ENCODE measurements at places on chromosomes 11 and 22.

- H3K4me3 ChIP-seq, result no peak overlapping the region
- H3K27ac ChIP-seq, result no peak overlapping the region
- no peaks in the 10 kb centered on the region for H3K36me3 ChIP-seq
- no peak for DNase-seq
- H3K27me3 ChIP-seq, result no peaks in the 10 kb centered on the region
These were observed 129.1 kb downstream of the DCDC1 start for GRCh38 chr11:31240340-31240904.

DNA sequence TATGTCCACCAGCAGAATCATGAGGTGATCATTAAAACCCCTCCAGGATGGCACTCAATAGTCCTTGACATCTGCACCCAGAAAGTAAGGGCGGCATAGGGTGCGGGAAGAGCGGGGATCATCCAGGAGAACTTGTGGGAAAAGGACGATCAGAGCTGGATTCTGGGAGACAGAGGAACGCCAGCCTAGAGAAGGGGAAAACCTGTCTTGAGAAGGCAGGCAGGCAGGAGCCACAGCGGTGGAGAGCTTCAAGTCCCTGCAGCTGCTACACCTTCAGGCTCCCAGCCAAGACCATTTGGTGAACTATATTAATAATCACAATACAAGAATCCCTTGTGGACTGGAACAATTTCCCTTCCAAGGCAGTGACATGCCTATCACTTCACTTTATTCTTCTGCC lies 134.3 kb downstream of the BUD13 start:
- no peak overlapping the region for H3K4me3 ChIP-seq
- H3K36me3 ChIP-seq, result no peaks in the 10 kb centered on the region
- H3K27ac ChIP-seq, result no peak overlapping the region
- no peaks in the 10 kb centered on the region for H3K27me3 ChIP-seq
- DNase-seq, result no peak

DNA sequence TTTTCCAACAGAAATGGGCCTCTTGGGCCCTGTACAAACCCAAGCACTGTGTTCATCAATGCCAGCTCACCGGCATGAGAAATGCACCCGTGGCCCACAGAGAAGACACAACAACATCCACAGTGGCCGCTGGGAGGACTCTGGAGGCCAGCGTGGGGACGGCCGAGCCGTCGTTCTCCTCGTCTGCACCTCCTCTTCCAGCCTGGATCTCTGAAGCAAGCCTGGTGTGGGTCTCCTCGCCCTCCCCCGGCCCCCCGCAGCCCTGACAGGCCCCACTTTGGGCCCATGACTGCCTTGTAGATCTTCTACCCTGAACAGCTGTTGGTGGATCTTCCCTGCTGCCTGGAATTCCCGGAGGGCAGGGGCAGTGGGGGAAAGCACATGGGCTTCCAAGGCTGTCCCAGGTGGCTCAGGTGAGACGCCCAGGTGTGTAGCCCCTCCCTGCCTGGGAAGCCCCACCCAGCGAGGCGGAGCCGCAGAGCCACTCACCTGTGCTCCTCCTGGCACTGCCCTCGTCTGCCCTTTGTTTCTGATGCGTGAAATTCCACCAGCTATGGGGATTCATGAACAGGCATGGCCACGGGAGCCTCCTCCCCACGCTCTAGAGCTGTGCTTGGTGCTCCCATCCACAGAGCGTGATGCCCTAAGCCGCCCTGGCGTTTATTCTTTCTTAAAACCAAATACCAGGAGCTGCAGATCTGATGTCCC lies 225.9 kb downstream of the BRD1 start:
- no peak overlapping the region for H3K4me3 ChIP-seq
- no peak overlapping the region for H3K27ac ChIP-seq
- DNase-seq, result no peak
- no peaks in the 10 kb centered on the region for H3K4me1 ChIP-seq

GRCh38 chr11:81987829-81988472 lies 745.7 kb downstream of the FAM181B start:
- H3K36me3 ChIP-seq, result no peaks in the 10 kb centered on the region
- DNase-seq, result no peak
- H3K27me3 ChIP-seq, result no peaks in the 10 kb centered on the region
- no peak overlapping the region for H3K27ac ChIP-seq
- no peaks in the 10 kb centered on the region for H3K4me1 ChIP-seq

DNA sequence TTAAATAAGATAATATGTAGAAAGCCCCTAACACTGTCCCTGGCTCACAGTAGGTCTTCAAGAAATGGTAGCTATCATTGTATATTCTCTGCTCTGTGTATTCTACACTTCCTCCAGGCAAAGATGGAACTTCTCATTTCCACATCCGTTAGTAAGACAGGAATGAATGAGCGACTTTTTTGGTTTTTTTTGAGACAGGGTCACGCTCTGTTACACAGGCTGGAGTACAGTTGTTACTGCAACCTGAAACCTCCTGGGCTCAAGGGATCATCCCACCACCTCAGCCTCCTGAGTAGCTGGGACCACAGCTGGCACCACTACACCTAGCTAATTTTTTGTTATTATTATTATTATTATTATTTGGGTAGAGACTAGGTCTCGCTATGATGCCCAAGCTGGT lies 2.3 kb upstream of the CLPB start:
- H3K4me1 ChIP-seq, result no peaks in the 10 kb centered on the region
- no peak overlapping the region for H3K27ac ChIP-seq
- no peak for DNase-seq
- no peaks in the 10 kb centered on the region for H3K27me3 ChIP-seq
- H3K36me3 ChIP-seq, result no peaks in the 10 kb centered on the region
- H3K4me3 ChIP-seq, result no peak overlapping the region

- H3K27ac ChIP-seq, result no peak overlapping the region
- no peaks in the 10 kb centered on the region for H3K36me3 ChIP-seq
- DNase-seq, result peak; percentile 76
- H3K27me3 ChIP-seq, result peaks cover 5% of the 10 kb centered on the region
- H3K4me1 ChIP-seq, result no peaks in the 10 kb centered on the region
These were observed 269.9 kb upstream of the SORL1-AS1 start for GRCh38 chr11:121722431-121723245.

- H3K27ac ChIP-seq, result no peak overlapping the region
- no peak overlapping the region for H3K4me3 ChIP-seq
- no peaks in the 10 kb centered on the region for H3K27me3 ChIP-seq
- no peaks in the 10 kb centered on the region for H3K4me1 ChIP-seq
- DNase-seq, result no peak
These were observed 165.2 kb upstream of the TBCEL start for GRCh38 chr11:120858740-120859139.

GRCh38 chr11:75592715-75593114 lies 30.7 kb downstream of the SERPINH1 start:
- no peak for DNase-seq
- no peak overlapping the region for H3K4me3 ChIP-seq
- no peak overlapping the region for H3K27ac ChIP-seq
- H3K27me3 ChIP-seq, result no peaks in the 10 kb centered on the region
- no peaks in the 10 kb centered on the region for H3K4me1 ChIP-seq

GRCh38 chr11:27194976-27195375 lies 154.4 kb downstream of the BBOX1 start:
- no peaks in the 10 kb centered on the region for H3K27me3 ChIP-seq
- H3K36me3 ChIP-seq, result no peaks in the 10 kb centered on the region
- no peak overlapping the region for H3K27ac ChIP-seq
- H3K4me1 ChIP-seq, result no peaks in the 10 kb centered on the region
- H3K4me3 ChIP-seq, result no peak overlapping the region

GRCh38 chr11:59259047-59259446 lies 46.3 kb upstream of the MPEG1 start:
- no peak overlapping the region for H3K27ac ChIP-seq
- no peaks in the 10 kb centered on the region for H3K27me3 ChIP-seq
- H3K4me3 ChIP-seq, result no peak overlapping the region
- H3K36me3 ChIP-seq, result no peaks in the 10 kb centered on the region
- peaks cover 2% of the 10 kb centered on the region for H3K4me1 ChIP-seq
- DNase-seq, result no peak

DNA sequence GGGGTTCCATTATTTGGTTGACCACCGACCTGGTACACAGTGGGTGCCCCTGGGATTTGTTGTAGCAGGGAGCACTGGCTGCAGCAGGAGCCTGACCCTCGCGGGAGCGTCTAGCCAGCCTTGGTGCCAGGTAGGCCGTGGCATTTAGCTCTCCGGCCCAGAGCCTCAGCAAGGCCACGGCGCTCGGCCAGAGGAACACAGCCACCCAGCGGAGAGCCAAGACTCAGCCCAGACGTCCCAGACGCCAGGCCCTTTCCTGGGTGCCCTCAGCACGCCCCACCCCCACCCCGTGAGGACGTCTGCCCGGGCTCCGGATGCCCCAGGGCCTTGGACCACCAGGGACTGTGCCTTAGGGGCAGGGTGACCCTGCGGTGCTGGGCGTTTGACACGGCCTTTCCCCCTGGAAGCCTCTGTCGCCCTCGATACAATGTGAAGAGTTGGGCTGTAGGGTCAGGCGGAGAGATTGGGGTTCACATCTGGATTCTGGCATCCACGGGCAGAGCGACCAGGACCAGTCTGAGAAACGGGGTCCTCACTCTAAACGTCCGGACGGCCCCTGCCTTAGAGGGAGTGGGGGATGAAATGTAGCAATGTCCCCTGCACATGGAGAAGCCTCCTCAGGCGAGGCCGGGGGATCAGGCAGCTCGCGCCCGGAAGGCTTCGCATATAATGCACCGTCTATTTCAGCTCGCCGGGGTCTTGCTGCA lies 99.2 kb upstream of the FGF3 start:
- H3K4me1 ChIP-seq, result no peaks in the 10 kb centered on the region
- no peak overlapping the region for H3K4me3 ChIP-seq
- peak; percentile 43 for DNase-seq
- no peak overlapping the region for H3K27ac ChIP-seq
- peaks cover 8% of the 10 kb centered on the region for H3K27me3 ChIP-seq

- H3K36me3 ChIP-seq, result no peaks in the 10 kb centered on the region
- no peaks in the 10 kb centered on the region for H3K27me3 ChIP-seq
- H3K27ac ChIP-seq, result no peak overlapping the region
- DNase-seq, result no peak
These were observed 28.8 kb downstream of the FAT3 start for GRCh38 chr11:92253421-92253820.

GRCh38 chr22:45648301-45649117 lies 23.1 kb upstream of the ATXN10 start:
- no peak overlapping the region for H3K4me3 ChIP-seq
- H3K27me3 ChIP-seq, result peaks cover 14% of the 10 kb centered on the region
- no peaks in the 10 kb centered on the region for H3K4me1 ChIP-seq
- H3K27ac ChIP-seq, result no peak overlapping the region
- DNase-seq, result no peak
